ENCODE measurements at places on chromosomes 1 and 21.

- DNase-seq = no peak
Observed at GRCh38 chr1:31482482-31483011, 69.5 kb downstream of the SERINC2 start.

DNA sequence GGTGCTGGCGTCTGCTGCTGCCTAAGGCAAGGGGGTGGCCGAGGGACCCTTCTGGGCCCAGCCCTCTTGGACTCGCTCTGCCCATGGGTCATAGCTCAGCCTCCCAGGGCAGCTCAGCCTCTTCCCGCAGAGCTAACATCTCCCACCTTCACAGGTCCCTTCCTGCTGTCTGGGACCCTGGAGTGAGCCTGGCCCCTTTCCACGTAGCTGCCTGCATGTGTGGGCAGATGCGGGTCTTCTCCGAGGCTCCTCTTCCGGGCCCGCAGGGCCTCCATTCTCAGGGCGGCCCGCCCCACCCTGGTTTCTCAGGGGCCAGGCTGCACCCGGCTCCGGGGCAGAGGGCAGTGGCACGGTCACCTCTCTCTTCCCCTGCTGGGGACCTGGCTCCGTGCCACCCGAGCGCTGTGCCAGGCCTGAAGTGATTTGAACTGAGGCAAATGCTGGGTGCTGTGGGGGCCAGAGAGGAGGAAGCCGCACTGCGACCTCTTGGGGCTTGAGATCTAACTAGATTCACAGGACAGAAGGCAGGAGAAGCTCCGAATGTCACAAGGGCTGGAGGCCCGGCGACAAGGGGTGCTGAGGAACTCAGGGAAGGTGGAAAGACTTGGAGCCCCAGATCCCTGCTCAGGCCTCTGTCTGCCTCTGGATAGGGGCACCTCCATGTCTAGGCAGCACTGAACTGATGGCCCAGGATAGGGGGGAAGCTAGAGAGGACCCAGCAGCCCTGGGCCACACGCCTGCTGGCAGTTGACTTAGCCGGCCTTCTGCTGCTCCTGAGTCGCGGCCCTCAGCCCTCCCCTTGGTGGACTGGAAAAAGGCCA is 40.7 kb downstream of the COQ8A start:
- DNase-seq = no peak

GRCh38 chr1:231428377-231428776 is 6.3 kb upstream of the EGLN1 start:
- no peak for DNase-seq

GRCh38 chr21:34938089-34938764 is 110.9 kb downstream of the RUNX1 start:
- DNase-seq = no peak

GRCh38 chr1:91603409-91603808 is 102.8 kb downstream of the CDC7 start:
- no peak for DNase-seq

GRCh38 chr1:1418464-1419362 is 2.4 kb downstream of the ANKRD65 start:
- DNase-seq = no peak

DNA sequence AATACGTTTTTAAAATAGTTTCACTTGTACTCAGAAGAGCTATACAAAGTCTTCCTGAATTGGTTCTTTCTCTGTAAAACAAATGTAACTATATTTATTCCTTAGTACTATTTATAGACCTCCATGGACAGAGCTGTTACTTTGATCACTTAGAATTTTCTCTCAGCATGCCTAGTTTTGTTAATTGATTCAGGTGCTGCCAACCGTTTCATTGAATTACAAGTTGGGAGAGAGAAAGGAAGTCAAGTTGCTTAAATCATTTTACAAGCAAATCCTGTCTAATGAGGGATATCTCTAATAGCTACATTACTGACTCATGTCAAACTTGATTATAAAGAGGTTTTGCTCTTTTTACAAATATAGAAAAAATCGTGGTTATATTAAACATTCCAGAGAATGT is 241.0 kb downstream of the FMN2 start:
- DNase-seq = no peak

DNA sequence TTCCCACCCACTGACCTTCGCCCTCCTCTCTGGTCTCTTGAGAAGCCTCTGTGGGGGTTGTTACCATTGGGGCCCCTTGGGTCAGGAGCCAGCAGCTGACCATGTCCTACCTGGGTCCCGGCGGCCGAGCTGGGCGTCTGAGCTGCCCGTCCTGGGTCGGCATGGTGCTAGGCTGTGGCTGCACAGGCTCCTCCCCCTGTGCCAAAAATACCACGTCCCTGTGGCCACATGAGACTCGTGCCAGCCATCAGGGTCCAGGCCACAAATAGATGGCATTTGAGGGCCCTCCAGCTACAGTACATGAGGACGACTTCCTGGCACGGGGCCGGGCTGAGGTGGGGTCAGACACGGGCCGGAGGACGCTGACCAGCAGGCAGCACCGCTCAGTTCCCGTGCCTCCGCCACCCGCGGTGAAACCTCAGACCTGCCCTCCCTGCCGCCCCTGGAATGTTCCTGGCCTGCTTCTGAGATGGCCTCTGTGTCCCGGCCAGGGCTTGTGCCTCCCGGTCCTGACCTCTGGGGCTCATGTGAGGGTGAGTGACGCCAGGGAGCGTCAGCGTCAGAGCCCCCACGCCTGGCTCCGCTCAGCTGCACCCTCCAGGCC is at the start of gene PERM1:
PERM1 (minus strand) TSS at position 139 of the 604 bp plus-strand sequence. CDS start 1,064 bp downstream, outside the sequence.
- DNase-seq = no peak

DNA sequence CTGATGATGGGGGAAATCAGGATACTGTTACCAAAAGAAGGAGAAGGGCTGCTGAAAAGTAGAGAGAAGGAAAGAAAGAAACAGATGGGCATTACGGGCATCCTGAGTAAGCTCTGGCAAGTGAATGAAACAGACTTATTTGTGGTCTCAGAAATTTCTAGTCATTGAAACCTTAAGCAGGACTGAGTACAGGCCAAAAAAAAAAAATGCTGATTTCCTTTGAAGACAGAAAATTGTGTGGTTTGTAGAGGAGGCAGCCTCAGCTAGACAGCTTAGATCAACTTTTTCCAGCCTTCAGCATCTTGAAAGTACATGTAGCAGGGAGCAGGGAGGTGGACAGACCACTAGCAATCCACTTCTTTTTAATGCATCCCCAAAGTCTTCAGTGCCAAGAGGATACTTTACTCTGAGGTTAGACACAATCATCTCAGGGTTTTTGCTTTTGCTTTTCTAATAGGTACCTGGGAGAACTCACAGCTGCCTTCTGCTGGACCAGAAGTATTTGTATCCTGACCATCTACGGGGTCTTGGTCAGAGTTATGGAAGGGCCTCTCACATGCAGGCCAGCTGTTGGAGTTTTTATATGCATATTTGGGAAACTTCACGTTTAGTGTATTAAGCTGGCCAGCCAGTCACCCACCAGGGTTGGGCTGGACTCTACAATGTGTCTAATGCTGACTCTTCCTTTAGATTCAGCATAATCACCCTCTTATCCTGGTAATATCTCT is 10.6 kb upstream of the CAPZB start:
- no peak for DNase-seq

DNA sequence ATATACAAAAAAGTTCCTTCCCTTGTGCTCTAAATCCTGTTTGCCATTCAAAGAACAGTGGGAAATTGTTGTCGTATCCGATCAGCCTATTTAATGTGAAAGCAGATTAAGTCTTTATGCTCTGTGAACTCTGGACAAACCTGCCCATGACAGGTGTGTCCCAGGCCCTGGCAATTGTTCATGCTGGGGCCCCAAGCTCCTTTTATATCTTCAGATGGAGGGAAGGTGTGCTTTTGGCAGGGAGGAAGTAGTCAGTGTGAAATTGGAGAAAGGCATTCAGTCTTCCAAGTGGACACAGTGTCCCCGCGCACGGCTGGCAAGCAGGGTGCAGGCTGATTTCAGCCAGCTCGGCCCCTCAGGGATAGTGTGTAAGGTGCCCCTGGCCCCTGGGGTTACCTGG is 135.1 kb upstream of the F3 start:
- no peak for DNase-seq

All from epithelial cell of prostate (primary cell).